ENCODE measurements at places on chromosomes 2 and 18.

DNA sequence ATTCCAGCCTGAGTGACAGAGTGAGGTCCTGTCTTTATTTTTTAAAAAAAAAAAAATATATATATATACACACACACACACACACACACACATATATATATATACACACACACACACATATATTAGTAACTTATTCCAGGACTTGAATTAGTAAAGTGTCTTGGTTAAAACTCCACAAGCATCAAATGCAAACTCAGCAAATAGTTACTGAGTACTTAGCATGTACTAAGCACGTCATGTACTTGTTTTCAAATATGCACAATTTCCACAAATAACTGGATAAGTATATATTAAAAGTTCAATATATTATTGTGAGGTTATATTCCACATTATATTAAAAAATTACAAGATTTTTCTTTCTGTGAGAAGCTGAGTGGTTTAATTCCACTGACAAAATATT, 304.7 kb downstream of the ZEB2 start:
- DNase-seq: no peak

DNA sequence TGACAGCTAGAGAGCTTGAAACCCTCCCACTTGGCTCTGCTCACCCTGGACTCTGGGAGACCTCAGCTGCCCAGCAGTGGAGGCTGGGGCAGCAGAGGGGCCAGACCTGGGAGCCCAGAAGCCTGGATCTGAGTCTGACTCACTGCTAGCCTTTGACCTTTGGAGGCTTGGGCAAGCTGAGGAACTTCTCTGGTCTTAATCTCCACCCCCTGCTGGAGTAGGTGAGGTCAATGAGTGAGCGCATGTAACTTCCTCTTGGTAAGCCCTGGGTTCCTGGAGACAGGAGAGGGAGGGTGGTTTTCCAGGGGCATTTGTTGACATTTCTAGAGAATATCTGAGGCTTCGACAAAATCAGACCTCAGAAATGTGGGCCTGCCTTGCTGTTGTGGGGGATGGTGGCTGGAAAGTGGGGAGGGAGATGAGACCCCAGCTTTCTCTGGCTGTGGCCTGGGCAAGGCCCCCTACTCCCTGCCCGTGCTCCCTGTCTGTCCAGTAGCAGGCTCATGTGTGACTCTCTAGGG, 73.0 kb upstream of the YWHAQ start:
- DNase-seq: peak; percentile 98

DNA sequence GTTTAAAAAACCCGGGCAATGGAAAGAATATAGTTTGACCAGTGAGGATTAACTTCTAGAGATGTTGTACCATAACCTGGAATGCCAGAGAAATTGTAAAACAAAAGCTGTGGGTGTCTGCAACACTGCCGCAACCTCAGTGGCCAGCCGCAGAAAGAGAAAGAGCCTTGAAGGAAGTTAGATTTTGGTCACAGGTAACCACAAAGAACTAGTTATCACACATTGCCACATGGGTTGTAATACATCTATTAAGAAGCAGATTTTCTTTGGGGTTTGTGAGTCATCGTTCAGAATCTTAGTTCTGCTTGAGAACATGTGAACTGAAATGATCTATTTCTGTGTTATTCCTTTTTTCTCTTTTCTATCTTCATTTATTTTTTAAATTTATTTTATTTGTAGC, 222.9 kb upstream of the AGAP1 start:
- peak; percentile 91 for DNase-seq

DNA sequence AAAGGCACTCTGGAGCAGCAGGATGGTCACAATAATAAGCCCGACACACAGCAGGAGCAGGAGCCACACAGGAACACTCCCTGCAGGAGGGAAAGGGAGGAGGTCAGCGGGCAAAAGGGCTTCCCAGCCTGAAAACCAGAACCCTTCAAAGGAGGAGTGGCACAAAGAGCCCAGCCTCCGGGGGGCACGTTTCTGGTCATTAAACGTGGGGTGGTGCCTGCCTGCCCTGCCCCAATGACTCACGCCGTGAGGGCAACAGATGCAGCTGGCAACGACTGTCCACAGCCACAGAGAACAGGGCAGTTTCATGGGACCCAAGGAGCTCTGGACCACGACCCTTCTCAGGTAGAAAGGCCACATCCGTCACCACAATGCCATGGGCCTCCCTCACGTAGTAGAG, 3.0 kb downstream of the PREB start:
- no peak for DNase-seq

GRCh38 chr18:62554061-62554815, 31.4 kb downstream of the ZCCHC2 start:
- DNase-seq: no peak

DNA sequence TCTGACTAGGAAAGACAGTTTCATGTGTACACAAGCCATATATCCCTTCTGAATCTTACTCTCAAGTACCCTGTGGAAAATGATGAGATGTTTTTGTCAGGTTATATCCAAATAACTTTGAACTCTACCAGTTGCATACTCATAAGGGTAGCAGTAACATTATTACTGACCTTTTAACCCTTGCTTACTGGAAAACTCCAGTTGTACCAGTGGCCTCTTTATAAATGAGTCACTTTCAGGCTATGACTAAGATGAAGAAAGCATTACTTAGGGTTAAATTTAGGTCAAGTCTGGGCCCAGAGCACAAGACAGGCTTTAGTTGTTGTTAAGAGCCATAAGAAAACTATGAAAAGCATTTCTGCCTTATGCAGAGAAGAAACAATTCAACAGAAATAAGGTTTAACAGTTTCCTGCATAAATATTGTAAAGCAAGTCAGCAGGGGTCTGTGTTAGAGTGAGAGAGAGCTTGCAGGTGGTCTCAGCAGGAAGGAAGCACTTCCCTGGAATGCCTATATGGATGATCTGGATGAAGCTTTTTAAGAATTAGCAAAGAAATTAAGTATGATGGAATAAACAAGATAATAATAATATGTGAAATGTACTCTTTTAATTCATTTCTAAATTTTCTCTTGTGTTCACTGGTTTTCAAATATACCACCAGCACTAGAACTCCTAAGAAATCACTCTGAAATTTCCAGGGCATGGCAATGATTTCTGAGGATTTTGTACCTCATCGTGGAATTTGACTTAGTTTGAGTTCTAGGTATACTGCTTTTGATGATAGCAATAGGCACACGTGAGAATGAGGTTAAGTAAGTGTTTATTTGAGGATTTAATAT, 126.6 kb downstream of the UBE2E3 start:
- peak; percentile 92 for DNase-seq

DNA sequence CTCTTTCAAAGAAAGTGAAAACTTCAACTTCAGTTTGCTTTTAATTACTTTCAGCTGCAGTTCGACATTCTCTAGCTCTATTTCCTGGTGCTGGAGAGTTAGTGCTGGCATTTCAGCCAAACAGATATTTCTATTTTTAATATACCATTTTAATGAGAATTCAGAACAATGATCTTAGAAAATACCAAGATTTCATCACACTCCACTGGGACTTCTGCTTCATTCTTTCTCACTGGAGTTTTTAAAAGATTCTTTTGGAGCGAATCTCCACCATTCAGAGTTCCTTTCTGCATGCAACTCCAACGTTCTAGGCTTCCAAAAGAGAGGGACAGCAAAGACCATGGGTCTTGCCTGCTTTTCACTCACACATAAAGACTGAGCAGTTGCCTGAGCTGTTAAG, 94.2 kb downstream of the CABLES1 start:
- DNase-seq: no peak

DNA sequence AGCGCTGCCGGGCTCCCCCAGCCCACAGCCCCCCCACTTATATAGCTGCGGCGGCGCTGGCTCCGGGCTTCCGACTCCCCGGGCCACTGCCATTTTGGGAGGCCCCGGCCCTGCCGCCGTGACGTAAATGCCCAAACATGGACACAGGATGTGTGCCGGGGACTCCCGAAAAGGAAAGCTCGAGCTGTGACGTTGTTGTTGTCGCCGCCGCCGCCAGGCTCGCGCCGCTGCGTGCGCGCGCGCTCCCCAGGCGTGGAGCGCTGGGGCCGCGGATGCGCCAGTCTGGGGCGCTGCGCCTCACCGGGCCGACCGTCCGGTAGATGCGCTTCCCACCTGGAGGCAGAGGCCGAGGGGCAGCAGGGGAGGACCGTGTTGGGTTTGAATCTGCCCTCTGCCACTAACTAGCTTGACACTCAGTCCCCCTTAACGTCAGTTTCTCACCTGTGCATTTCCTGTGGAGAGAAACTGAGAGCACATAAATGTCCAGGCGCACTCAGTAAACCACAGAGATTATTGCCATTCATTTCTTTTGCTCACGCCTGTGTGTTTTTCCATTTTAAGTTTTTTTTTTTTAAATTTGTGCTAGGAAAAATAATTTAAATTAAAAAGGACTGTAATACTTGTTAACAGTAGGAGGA, at the start of gene EGR4:
Gene EGR4 (minus strand): TSS at position 15 of the 638 bp plus-strand sequence. CDS start 231 bp downstream, outside the sequence.
- peak; percentile 27 for DNase-seq

GRCh38 chr2:105447476-105447875, 48.6 kb upstream of the FHL2 start:
- DNase-seq: no peak

All from M059J (cell line).